Endothelial cell (in vitro differentiated cells): ENCODE measurements at places on chromosomes 3 and 15.
A peak's percentile ranks its signal among the peaks of the same experiment; 100 is the strongest.

- H3K27me3 ChIP-seq: no peaks in the 10 kb centered on the region
- H3K27ac ChIP-seq: no peak overlapping the region
- H3K36me3 ChIP-seq: no peaks in the 10 kb centered on the region
- H3K4me1 ChIP-seq: no peaks in the 10 kb centered on the region
- no peak overlapping the region for H3K4me3 ChIP-seq
These were observed 65.5 kb downstream of the TMEM108 start for GRCh38 chr3:133103706-133104105.

DNA sequence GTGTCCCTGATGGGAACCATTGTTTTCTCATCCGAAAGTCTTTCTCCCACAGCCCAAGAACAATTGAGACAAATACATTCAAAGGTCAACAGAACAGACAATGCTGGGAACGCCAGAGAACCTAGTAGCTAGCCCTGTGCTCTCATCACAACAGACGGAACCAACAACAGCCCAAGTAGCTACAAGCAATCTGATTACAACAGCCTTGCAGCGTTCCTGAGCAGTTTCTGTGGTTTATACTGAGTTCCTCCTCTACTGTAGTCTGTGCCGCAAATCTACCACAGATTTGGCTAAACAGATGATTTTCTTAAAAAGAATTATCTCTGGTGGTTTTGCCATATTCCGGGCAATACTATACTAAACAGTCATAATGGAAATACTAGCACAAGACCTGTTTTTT is 435.6 kb downstream of the MECOM start:
- no peak for DNase-seq
- peak overlapping the region; percentile 93 for H3K27ac ChIP-seq
- peaks cover 42% of the 10 kb centered on the region for H3K4me1 ChIP-seq
- no peak overlapping the region for H3K4me3 ChIP-seq

- no peaks in the 10 kb centered on the region for H3K36me3 ChIP-seq
- no peaks in the 10 kb centered on the region for H3K4me1 ChIP-seq
- DNase-seq: no peak
- H3K27ac ChIP-seq: no peak overlapping the region
These were observed 11.4 kb upstream of the ATP2B2 start for GRCh38 chr3:10516544-10517452.

DNA sequence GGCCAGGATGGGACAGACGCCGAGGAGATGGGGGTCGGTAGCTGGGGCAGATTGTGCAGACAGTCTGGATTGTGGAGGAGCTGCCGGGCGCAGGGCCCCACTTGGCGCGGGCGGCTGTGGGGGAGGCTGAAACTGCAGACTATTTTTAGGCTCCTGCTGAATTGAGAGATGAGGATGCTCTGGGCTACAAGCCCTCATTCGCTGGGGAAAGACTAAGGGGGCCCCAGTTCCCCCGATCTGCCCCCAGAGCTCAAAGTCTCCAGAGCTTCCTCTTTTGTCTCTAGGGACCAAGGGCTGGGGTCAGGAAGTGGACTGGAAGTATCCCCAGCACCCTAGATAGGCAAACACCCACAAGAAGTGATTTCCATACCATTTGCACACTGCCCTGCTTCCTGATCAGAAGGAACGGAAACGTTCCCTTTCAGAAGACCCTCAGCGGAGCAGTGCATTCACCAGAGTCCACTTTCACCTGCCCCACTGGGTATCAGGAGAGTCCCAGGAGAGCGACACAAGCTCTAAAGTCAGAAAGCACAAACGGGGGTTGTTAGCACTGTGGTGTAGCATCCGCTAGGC is 29.7 kb downstream of the SEMA7A start:
- no peak overlapping the region for H3K4me3 ChIP-seq
- peaks cover 16% of the 10 kb centered on the region for H3K4me1 ChIP-seq
- DNase-seq: no peak
- peaks cover 12% of the 10 kb centered on the region for H3K27me3 ChIP-seq
- H3K36me3 ChIP-seq: no peaks in the 10 kb centered on the region

GRCh38 chr3:90253131-90253530 is 1145.7 kb downstream of the EPHA3 start:
- DNase-seq: no peak
- H3K36me3 ChIP-seq: no peaks in the 10 kb centered on the region
- H3K4me3 ChIP-seq: no peak overlapping the region
- H3K27me3 ChIP-seq: no peaks in the 10 kb centered on the region
- no peaks in the 10 kb centered on the region for H3K4me1 ChIP-seq

- peaks cover 4% of the 10 kb centered on the region for H3K27me3 ChIP-seq
- no peak overlapping the region for H3K27ac ChIP-seq
- H3K4me1 ChIP-seq: peaks cover 4% of the 10 kb centered on the region
- no peak for DNase-seq
- no peaks in the 10 kb centered on the region for H3K36me3 ChIP-seq
These were observed 190.6 kb downstream of the SHQ1 start for GRCh38 chr3:72657666-72658065.

DNA sequence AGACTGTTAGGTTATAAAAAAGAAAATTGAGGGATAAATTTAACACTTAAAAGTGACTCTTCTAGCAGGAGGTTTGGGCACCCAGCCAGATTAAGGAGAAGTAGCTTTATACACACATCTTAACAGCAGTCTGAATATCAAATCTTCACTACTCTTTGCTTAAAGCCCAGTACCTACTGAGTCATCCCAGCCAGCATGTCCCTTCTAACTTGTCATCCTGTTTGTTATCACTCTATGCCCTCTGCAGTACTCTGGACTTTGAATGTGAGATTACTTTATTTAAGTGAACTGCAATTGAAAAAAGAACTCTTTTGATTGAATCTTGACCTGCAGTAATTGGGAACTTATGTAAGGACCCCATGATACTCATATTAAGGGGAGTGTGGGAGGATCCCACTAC is 77.6 kb downstream of the FHIT start:
- H3K4me1 ChIP-seq: peaks cover 8% of the 10 kb centered on the region
- no peak overlapping the region for H3K27ac ChIP-seq
- no peaks in the 10 kb centered on the region for H3K27me3 ChIP-seq
- no peaks in the 10 kb centered on the region for H3K36me3 ChIP-seq
- DNase-seq: no peak

GRCh38 chr15:59862191-59863155 is 141.6 kb upstream of the FOXB1 start:
- H3K27ac ChIP-seq: no peak overlapping the region
- no peaks in the 10 kb centered on the region for H3K27me3 ChIP-seq
- DNase-seq: no peak
- H3K36me3 ChIP-seq: no peaks in the 10 kb centered on the region
- H3K4me3 ChIP-seq: no peak overlapping the region
- H3K4me1 ChIP-seq: no peaks in the 10 kb centered on the region

- peak within 1 kb of the TSS; percentile 92 for H3K4me3 ChIP-seq
- peaks cover 32% of the 10 kb centered on the region for H3K4me1 ChIP-seq
- H3K36me3 ChIP-seq: peaks cover 5% of the 10 kb centered on the region
These were observed at the start of gene DUSP7 for GRCh38 chr3:52056521-52056967. Gene DUSP7 (minus strand): TSS chr3:52056571. CDS start chr3:52056366, 205 bp downstream.

GRCh38 chr3:11671648-11672100 is 28.0 kb upstream of the VGLL4 start:
- H3K27ac ChIP-seq: no peak overlapping the region
- no peak overlapping the region for H3K4me3 ChIP-seq
- no peak for DNase-seq
- H3K36me3 ChIP-seq: no peaks in the 10 kb centered on the region

DNA sequence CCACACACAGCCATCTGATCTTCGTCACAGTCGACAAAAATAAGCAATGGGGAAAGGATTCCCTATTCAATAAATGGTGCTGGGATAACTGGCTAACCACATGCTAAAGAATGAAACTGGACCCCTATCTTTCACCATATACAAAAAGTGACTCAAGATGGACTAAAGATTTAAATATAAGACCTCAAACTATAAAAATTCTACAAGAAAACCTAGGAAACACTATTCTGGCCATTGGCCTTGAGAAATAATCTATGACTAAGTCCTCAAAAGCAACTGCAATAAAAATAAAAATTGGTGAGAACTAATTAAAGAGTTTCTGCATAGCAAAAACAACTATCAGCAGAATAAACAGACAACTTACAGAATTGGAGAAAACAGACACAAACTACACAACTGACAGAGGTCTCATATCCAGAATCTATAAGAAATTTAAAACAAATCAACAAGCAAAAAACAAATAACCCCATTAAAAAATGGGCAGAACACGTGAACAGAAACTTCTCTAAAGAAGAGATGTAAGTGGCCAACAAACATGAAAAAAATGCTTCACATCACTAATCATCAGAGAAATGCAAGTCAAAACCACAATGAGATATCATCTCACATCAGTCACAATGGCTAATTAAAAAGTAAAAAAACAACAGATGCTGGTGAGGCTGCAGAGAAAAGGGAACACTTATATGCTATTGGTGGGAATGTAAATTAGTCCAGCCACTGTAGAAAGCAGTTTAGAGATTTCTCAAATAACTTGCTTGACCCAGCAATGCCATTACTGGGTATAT is 104.0 kb downstream of the NR1I2 start:
- no peaks in the 10 kb centered on the region for H3K27me3 ChIP-seq
- no peak overlapping the region for H3K27ac ChIP-seq
- peaks cover 27% of the 10 kb centered on the region for H3K36me3 ChIP-seq
- H3K4me3 ChIP-seq: no peak overlapping the region
- H3K4me1 ChIP-seq: no peaks in the 10 kb centered on the region

- no peak overlapping the region for H3K27ac ChIP-seq
- H3K27me3 ChIP-seq: peaks cover 3% of the 10 kb centered on the region
- peaks cover 5% of the 10 kb centered on the region for H3K4me1 ChIP-seq
- H3K4me3 ChIP-seq: no peak overlapping the region
- DNase-seq: no peak
- H3K36me3 ChIP-seq: no peaks in the 10 kb centered on the region
These were observed 49.8 kb upstream of the DCLK3 start for GRCh38 chr3:36814066-36814717.

- no peaks in the 10 kb centered on the region for H3K36me3 ChIP-seq
- peaks cover 7% of the 10 kb centered on the region for H3K27me3 ChIP-seq
- H3K27ac ChIP-seq: no peak overlapping the region
These were observed 6.5 kb downstream of the TAGLN3 start for GRCh38 chr3:112005091-112005672.

- H3K27ac ChIP-seq: no peak overlapping the region
- no peaks in the 10 kb centered on the region for H3K27me3 ChIP-seq
- DNase-seq: no peak
- no peaks in the 10 kb centered on the region for H3K4me1 ChIP-seq
- no peak overlapping the region for H3K4me3 ChIP-seq
These were observed 152.0 kb downstream of the EPHA6 start for GRCh38 chr3:96966181-96966929.

DNA sequence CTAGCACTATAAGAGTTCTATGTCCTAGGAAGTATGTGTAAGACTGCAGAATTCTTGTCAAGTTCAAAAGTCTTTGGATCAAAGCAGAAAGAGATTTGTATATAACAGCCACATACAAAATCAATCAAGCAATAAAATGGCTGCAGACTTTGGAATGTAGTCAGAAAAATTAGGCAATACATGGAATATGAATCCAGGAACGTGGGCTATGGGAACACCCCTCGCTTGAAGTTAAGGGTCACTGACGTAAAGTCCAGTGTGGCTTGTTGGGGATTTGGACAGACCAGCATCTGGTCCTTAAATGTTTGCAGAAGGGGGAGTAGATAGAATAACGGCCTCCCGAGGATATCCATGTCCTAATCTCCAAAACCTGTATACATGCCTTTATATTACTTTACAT is 178.6 kb downstream of the ADAMTS9 start:
- DNase-seq: no peak
- peaks cover 6% of the 10 kb centered on the region for H3K27me3 ChIP-seq
- H3K4me1 ChIP-seq: peaks cover 11% of the 10 kb centered on the region
- H3K27ac ChIP-seq: no peak overlapping the region
- no peaks in the 10 kb centered on the region for H3K36me3 ChIP-seq
- H3K4me3 ChIP-seq: no peak overlapping the region

DNA sequence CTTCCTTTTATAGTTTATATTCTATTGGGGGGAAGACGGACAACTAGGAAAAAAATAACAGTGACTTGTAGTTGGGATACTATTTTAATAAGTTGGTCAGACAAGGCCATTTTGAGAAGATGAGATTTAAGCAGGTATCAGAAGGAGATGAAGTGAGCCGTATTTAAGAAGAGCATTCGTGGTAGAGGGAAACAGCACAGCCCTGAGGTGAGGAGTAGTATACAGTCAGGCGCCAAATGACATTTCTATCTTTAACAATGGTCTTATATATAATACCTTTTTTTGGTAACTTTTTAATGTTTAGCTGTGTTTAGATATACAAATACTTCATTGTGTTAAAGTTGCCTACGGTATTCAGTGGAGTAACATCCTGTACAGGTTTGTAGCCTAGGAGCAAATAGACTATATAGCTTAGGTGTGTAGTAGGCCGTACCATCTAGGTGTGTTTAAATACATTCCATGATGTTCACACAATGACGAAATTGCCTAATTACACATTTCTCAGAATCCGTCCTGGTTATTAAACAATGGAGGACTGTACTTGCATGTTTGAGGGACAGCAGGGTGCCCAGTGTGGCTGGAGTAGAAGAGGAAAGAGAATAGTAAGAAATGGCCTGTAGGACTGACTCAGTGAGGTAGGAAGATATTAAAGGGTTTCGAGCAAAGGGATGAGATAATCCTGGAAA is 1.6 kb downstream of the NKTR start:
- peak overlapping the region; percentile 92 for H3K4me3 ChIP-seq
- H3K4me1 ChIP-seq: peaks cover 26% of the 10 kb centered on the region
- H3K27me3 ChIP-seq: peaks cover 3% of the 10 kb centered on the region
- peak overlapping the region; percentile 92 for H3K27ac ChIP-seq

DNA sequence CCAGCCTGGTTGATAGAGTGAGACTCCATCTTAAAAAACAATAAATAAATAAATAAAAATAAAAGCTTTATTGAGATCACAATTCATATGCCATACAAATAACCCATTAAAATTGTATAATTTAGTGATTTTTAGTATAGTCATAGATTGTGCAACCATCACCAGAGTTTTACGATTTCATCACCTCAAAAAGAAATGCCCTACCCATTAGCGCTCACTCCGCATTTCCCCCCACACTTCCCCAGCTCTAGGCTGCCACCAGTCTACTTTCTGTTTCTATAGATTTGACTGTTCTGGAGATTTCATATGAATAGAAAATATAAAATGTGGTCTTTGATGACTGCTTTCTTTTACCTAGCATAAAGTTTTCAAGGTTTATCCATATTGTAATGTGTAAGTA is 57.0 kb downstream of the ARHGEF26 start:
- no peak overlapping the region for H3K4me3 ChIP-seq
- DNase-seq: no peak
- H3K27ac ChIP-seq: no peak overlapping the region
- no peaks in the 10 kb centered on the region for H3K36me3 ChIP-seq
- no peaks in the 10 kb centered on the region for H3K27me3 ChIP-seq

- peaks cover 4% of the 10 kb centered on the region for H3K27me3 ChIP-seq
- H3K4me3 ChIP-seq: no peak overlapping the region
- no peaks in the 10 kb centered on the region for H3K36me3 ChIP-seq
- H3K4me1 ChIP-seq: no peaks in the 10 kb centered on the region
These were observed 39.3 kb downstream of the DGKG start for GRCh38 chr3:186322761-186323160.
